Memory B cell (primary cell): ENCODE measurements at places on chromosomes 5 and 9.
A peak's percentile ranks its signal among the peaks of the same experiment; 100 is the strongest.

DNA sequence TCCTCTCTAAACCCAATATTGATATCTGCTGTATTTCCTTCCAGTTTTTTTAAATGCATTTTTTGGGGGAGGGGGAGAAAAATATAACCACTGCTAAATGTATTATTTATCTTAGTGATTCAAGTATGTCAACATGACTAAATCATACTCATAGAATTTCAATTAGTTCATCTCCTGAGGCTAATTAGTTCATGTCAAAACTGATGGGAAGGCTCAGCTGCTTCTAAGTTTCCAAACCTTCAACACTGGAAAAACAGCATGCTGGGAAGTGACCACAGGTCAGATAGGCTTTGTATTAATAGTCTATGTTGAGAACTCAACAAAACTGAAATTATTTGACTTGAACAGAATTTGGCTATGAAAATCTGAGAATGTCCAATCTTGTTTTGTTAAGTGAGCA is 118.7 kb downstream of the TTLL11 start:
- DNase-seq, result no peak

DNA sequence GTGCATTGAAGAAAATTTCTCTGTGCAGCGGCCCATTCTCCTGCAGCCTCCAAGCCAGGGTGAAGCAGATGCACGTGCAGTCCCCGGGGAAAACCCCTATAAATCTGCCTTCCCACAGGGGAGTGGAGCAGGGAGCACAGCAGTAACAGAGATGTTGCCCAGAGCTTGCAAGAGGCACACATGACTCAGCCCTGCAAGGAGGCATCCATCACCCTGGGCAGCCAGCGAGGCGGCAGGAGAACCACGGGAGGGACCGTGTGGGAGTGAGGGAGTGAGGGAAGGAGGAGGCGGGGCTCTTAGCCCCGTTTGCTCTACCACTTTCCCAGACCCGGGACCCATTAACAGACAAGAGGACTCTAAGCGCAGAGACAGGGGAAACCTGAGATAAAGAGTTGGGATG is 96.2 kb upstream of the ARAP3 start:
- DNase-seq, result no peak

GRCh38 chr9:38144421-38144820 is 75.4 kb upstream of the SHB start:
- no peak for DNase-seq

- no peak for DNase-seq
Observed at GRCh38 chr9:36764364-36765076, 191.8 kb downstream of the MELK start.

DNA sequence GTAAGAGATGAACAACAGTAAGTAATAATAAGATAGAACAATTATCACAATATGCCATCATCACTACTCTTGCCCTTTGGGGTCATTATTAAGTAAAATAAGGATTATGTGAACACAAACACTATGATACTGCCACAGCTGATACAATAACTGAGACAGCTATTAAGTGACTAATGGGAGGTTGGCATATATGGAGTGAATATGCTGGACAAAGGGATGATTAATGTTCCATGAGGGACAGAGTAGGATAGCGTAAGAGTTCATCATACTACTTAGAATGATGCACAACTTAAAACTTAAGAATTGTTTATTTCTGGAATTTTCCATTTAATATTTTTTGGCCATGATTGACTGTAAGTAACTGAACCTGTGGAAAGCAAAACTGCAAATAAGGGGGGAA is 16.6 kb downstream of the POU5F2 start:
- DNase-seq, result no peak

- no peak for DNase-seq
Observed at GRCh38 chr9:124858330-124859046, 3.3 kb downstream of the RPL35 start.

GRCh38 chr5:17314907-17315471 is 97.6 kb downstream of the BASP1 start:
- DNase-seq, result no peak

- no peak for DNase-seq
Observed at GRCh38 chr5:177316005-177316404, 4.3 kb upstream of the MXD3 start.

DNA sequence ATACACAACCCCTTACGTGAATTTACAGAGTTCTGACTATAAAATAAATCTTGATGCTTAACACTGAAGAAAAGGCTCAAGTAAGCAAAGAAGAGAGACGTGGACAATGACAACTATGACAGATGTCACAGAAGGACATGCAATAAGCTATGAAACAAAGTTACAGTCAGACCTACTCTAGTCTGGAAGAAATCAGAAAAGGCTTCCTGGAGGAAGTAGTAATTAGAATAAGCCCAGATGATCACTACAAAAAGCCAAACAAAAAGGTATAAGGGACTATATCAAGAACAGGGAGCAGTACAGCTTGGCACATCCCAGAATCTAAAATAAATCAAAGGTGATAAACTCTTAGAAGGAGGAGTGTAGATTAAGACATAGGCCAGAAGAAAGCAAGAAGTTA is 6.3 kb downstream of the FNIP1 start:
- DNase-seq, result no peak

GRCh38 chr9:96418920-96419690 is 935 bp upstream of the ZNF367 start:
- DNase-seq, result peak; percentile 71

- DNase-seq, result no peak
Observed at GRCh38 chr5:178252258-178252657, 19.7 kb upstream of the PHYKPL start.

DNA sequence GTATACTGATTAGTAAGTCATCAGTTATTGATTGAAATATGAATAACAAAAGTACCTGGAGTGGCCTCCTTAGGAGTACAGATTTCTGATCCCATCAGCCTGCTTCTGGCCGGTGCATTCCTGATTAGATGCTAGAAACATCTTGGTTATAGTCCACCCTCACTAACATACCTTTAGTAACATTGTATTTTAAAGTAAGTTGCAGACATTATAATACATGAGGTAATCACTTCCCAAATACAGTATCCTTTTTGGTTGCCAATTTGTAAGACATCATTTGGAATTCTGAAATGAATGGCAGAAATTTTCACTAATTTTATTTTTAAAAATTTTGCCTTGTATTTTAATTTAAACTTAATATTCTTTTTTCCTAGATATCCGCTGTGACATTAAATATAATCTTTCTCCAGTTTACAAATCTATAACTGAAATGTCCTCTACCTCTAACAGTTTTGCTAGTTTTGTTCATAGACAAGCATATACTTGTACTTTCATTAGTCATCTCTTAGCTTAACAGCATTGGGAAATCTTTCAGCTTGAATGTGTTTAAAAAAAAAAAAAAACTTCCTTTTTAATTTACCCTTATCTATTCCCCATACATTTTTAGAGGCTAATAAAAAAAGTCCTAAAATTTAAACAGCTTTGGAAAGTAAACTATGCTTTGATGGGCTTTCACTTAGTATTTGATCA is 178.9 kb downstream of the XRCC4 start:
- DNase-seq, result no peak

DNA sequence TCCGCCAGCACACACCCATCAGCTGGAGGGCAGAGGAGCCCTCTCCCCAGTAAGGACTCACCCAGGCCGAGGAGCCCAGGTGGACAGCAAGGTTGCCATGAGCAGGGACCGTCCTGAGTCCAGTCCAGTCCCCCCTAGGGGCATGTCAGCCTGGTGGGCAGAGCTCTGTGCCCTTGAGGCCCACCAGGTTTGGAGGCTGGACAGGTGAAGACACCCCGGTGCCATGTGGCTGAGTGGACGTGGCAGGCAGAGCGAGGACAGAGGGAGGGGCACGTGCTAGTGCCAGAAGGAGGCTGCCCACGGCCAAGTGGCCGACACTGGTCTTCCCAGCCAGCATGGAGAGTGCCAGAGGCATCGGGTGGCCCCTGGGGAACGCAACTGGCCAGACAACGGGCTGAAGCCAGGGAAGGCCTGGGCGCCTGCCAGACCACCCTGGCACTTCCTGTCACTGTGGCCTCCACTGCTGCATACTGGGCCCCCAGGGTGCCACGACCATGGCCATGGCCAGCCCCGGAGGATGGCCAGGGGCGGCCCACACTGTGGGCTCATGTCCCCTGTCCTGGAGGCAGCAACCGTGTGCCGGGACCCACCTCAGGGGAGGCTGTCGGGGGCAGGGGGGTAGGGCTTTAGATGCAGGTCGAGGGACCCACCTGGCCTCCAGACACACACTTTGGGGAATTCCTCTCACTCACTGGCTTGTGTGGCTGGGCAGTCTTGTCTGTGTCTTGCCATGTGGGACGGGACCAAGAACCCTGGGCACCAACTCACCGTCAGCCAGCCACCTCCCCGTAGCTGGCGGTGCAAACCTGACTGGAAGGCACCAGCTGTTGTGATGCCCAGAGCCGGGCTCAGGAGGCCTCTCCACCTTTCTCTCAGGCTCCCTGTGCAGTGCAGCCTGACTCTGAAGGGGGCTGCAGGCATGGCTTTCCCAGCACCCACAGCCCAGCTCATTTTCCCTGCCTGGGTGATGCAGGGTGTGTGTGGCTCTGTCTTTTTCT is 42.3 kb upstream of the LPCAT1 start:
- no peak for DNase-seq

DNA sequence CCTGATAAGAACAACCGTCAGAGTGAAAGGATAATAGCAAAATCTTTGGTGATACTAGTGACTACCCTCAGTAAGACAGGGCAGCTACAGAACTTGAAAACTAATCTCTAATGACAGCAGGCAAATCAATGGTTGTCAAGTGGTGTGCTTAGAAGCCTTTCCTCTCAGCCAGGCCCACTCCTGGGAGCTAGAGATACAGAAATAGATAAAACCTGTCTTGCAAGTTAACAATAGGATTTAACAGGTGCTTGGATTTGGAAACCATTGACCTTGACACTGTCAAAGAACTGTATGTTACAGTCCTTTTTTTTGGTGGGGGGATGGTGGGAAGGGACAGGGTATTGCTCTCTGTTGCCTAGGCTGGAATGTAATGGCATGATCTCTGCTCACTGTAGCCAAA is 118.6 kb downstream of the BASP1 start:
- DNase-seq, result no peak

DNA sequence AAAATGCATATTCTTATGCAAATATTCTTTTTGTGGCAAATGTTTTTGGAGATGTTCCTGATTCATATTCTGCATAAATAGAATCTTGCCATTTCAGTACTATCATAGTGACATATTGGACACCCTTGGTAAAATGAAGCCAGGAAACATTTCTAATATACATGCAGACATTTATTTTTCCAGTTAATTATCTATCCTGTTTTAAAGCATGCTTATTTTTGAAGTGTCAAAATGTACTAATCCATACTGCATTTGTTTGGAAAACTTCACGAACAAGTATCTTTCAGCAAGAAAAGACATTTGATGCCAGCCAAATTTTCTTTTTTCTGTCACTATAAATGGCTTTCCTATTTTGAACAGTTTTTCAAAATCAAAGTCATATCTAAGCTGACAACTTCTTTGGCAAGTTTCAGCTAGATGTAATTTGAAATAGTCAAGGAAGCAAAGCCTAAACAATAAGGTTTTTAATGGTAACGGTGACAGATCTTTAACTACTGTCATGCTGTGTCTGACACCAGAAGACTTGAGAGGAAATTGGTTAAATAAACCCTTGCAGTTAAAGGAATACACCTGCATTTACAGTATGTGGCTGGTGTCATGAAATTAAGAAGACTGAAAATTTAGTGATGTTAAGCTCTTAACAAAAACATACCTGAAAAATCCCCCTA is 284.3 kb downstream of the TLE1 start:
- no peak for DNase-seq

DNA sequence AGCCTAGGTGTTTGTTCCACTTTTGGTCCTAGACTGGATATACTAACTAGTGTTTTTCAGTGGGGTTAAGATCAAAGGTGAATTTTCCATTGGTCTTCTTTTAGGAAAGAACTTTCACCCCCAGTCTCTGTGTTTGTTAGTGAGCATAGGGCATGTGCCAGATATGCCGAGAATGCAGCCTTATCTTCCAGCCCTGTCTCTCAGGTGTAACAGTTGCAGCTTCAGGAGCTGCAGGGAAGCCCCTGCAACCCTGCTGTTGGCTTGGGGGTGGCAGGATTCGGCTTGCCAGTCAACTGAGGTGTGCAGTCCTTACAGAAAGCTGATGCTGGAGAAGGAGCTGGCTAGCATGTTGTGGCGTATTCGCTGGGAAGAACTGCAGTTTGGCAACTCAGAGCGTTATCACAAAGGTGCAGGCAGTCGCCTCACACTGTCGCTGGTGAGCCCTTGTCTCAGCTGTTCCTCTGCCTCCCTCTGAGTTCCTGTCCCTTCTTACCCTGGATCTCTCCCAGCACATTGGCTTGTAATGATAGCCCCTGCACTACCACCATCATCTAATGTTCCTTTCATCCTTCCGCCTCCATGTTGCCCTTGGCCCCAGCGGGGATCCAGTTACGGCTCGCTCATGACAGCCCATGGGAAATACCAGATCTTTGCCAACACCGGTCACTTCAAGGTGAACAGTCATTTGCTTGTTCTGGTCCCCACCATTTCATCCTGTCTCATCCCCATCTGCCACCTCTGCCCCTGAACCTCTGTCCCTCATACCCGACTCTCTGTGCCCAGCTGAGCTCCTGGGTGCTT is 10.1 kb downstream of the NPR2 start:
- DNase-seq, result no peak

- no peak for DNase-seq
Observed at GRCh38 chr9:35114113-35114839, 1.4 kb downstream of the ATOSB start.

GRCh38 chr9:88538311-88539085 is 3.5 kb downstream of the NXNL2 start:
- no peak for DNase-seq

DNA sequence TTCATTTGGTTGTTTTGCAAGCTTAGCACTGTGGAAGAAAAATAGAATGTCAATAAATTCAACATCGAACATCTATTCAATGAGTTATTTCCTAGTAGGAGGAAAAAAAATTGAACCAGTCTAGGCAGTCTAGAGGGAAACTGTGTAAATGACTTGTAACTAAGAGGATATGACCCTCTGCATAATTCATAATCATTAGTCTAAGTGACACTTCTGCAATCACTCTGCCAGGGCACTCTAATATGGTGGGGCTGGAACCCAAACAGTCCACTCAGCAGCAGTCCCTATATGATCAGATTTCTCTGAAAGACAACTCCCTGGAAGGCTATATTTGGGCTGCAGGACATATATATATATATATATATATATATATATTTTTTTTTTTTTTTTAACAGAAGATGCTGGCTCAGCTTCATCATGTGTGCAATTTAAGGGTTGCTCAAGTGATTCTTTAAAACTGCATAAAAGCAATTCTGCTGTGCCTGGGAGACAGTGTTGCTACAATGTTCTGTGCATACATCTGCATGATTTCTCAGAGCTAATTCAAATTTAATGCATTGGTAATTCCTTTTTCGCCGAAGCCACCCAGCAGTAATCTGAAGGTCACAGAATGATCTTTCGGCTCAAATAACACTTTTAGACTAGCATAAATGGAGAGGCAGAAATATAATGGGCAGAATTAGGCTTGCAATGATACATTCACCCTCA is 482.1 kb upstream of the ZNF608 start:
- DNase-seq, result no peak

DNA sequence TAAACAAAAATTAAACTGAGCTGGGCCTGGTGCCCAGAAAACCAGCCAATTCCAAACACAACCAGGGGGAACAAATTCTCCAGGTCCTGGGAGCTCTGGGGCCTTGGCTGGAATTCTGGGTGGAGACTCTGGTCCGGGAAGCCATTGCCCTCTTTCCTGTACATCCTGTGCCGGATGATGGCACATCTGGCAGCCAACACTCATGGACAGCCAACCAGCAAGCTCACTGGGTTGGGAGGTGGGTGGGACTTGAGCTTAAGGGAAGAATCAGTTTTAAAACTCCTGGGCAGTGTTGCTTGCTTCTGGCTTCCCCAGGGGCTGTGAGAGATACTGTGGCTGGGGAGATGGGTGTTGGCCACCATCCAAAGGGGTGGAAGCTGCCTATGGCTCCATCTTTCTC is 56.1 kb downstream of the PCDH1 start:
- DNase-seq, result no peak
